Activated T-cell treated with anti-CD3 and anti-CD28 coated beads for 4 hours (primary cell): ENCODE measurements at places on chromosomes 6 and 20.

GRCh38 chr6:117992856-117993255 lies 85.8 kb downstream of the SLC35F1 start:
- no peak for DNase-seq

- no peak for DNase-seq
Measured at GRCh38 chr6:163571730-163572129, 157.2 kb downstream of the QKI start.

DNA sequence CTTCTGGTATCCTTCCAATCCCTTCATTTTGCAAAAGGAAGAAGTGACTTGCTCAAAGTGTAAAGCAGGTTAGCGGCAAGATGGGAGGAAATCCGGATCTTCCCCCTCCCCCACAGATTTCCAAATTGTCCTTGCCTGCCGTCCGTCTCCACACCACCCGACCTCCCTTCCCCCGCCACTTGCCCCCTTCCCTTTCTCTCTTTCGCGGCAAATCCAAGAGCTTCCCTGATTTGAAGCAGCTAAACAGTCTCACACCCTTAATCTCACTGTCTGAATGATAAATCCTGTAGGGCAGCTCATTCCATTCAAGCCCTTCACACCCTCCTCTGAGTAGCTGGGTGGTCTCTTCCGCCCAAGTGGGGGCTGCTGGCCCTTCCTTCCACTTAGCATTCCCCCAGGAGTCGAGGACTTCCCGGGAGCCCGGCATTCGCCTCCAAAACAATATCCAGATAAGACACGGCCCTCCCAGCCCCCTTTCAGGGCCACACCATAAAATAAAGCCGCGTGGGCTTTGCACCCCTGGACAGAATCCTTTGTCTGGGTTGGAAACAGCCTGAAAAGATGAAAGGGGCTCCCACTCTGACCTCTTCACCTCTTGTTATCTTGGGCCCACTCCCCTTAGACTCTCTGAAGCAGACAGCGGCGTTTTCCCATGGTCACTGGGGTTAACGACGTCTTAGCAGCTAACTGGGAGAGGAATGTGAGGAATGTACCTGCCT lies 44.0 kb upstream of the PIM1 start:
- no peak for DNase-seq

GRCh38 chr6:70314296-70314695 lies 11.4 kb upstream of the COL9A1 start:
- no peak for DNase-seq

GRCh38 chr20:49567421-49568277 lies at the start of gene PTGIS:
TSS of gene PTGIS (minus strand) at chr20:49568137. CDS start at chr20:49568116, 21 bp downstream.
- DNase-seq: no peak
